Spinal cord (tissue), 10 donors: ENCODE measurements at places on chromosomes 2 and 18. TPM values are rescaled to one million over a fixed set of nuclear protein-coding genes. Genes with fewer than 3 reads are reported as not detected.

UBXN4 gene
- polyA plus RNA-seq: 112 TPM

MARCO gene
- 0.29 TPM for polyA plus RNA-seq

TTC31 gene
- polyA plus RNA-seq: 21.8 TPM

CAPN13 gene
- 0.65 TPM for polyA plus RNA-seq

CYP26B1 gene
- polyA plus RNA-seq: 3.6 TPM
